ENCODE measurements at places on chromosomes 16 and 17. TPM values are rescaled to one million over a fixed set of nuclear protein-coding genes. Genes with fewer than 3 reads are reported as not detected.

The KRT31 gene
- total RNA-seq: not detected

The CDH1 gene
- total RNA-seq: 0.69 TPM

- H3K4me3 ChIP-seq: no peak overlapping the region
- H3K36me3 ChIP-seq: no peaks in the 10 kb centered on the region
- H3K27ac ChIP-seq: no peak overlapping the region
- H3K4me1 ChIP-seq: no peaks in the 10 kb centered on the region
- DNase-seq: no peak
These were observed 43.1 kb upstream of the MYH10 start for GRCh38 chr17:8673612-8674011.

The SLFN14 gene
- total RNA-seq: not detected

The CHST5 gene
- total RNA-seq: not detected

- peaks cover 47% of the 10 kb centered on the region for H3K4me1 ChIP-seq
- H3K27me3 ChIP-seq: no peaks in the 10 kb centered on the region
- peak overlapping the region; percentile 30 for H3K4me3 ChIP-seq
- H3K27ac ChIP-seq: peak overlapping the region; percentile 32
- DNase-seq: no peak
These were observed 100.5 kb downstream of the MSI2 start for GRCh38 chr17:57356719-57357391.

GRCh38 chr17:66944351-66945146 is 20.0 kb upstream of the CACNG4 start:
- no peak overlapping the region for H3K4me3 ChIP-seq
- H3K36me3 ChIP-seq: no peaks in the 10 kb centered on the region
- no peak overlapping the region for H3K27ac ChIP-seq
- no peak for DNase-seq

DNA sequence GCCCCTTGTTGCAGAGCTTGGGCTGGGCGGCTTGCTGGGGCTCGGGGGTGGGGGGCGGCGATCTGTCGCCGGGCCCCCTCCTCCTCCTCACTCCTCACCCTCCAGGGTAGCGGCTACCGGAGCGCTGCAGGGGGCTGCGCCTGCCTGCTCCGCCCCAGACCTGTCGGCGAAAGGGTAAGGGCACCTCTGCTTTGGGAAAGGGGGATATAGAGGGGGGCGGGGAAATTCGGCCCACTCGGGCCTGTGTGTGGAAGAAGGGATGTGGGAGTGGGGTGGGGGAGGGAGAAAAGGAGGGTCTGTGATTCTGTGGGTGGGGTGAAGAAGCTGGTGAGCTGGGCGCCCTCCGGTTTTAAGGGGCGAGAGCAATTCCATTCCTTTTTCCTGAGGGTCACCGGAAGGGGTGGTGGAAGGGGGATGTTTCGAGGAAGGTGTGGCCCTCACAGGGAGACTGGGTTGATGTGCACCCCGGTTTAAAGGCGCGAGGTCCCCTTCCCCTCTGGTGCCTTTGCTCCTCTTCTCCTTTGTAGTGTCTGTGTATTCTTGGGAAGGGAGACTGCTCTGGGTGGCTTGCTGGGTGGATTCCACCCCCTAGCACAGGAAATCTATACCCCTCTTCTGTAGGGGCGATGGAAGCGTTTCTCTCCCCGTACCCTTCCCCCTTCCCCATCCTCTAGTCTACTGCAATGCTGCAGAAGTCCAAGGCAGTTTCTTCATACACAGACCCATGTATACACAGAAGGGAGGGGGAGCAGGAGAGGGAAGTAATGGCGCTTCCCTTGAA is 878 bp downstream of the TAOK1 start:
- peak; percentile 10 for DNase-seq
- peaks cover 21% of the 10 kb centered on the region for H3K36me3 ChIP-seq
- peak overlapping the region; percentile 94 for H3K27ac ChIP-seq
- peak overlapping the region; percentile 95 for H3K4me3 ChIP-seq
- H3K4me1 ChIP-seq: peaks cover 39% of the 10 kb centered on the region
- no peaks in the 10 kb centered on the region for H3K27me3 ChIP-seq

DNA sequence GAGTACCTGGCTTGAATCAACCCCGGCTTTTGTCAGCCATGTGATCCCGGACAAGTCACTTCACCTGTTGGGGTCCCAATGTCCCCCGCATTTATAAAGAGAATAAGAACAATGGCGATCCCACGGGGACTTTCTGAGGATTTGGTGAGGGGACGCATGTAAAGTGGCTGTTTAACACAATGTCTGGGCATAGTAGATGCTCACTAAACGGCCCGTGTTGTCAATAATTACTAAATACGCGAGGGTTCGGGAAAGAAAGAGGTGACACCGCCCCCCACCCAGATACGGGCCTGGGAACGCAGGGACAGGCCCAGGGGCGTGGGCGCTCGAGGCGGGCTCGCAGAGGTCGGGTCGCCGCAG is 1.8 kb downstream of the SYNGR3 start:
- peaks cover 21% of the 10 kb centered on the region for H3K27me3 ChIP-seq
- peaks cover 3% of the 10 kb centered on the region for H3K36me3 ChIP-seq
- peak overlapping the region; percentile 80 for H3K27ac ChIP-seq
- no peak for DNase-seq
- H3K4me3 ChIP-seq: peak overlapping the region; percentile 61

- no peak overlapping the region for H3K4me3 ChIP-seq
- no peaks in the 10 kb centered on the region for H3K36me3 ChIP-seq
- no peak for DNase-seq
- peaks cover 9% of the 10 kb centered on the region for H3K27me3 ChIP-seq
- H3K27ac ChIP-seq: no peak overlapping the region
These were observed 392.0 kb upstream of the DYNLRB2 start for GRCh38 chr16:80148826-80149225.

The ACSM5 gene
- not detected for total RNA-seq

The CYGB gene
- not detected for total RNA-seq

GRCh38 chr16:28974007-28974436 is 556 bp upstream of the SPNS1 start:
- H3K27me3 ChIP-seq: no peaks in the 10 kb centered on the region
- H3K36me3 ChIP-seq: peaks cover 11% of the 10 kb centered on the region
- H3K4me1 ChIP-seq: peaks cover 39% of the 10 kb centered on the region
- H3K4me3 ChIP-seq: peak overlapping the region; percentile 99
- peak overlapping the region; percentile 95 for H3K27ac ChIP-seq

The HOXB7 gene
- 0.25 TPM for total RNA-seq

DNA sequence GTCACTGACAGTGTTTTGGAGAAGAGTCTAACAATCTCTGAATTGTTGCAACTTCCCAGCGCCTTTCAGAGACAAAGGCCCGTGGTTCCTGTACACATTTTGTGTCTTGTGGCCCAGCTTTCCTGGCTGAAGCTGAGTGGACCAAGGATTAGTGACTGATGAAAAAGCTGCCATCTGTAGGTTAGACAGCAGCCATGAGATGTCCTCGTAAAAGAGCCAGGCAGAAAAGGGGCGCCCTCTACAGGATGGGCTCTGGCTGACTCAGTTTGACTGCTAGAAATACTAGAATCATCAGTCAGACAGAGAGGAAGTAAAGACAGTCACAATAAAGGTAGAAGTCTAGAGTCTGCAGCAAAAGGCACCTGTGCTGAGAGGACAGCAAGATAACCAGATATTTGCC is 26.5 kb upstream of the NF1 start:
- H3K27me3 ChIP-seq: peaks cover 1% of the 10 kb centered on the region
- no peak overlapping the region for H3K27ac ChIP-seq
- H3K36me3 ChIP-seq: no peaks in the 10 kb centered on the region
- no peaks in the 10 kb centered on the region for H3K4me1 ChIP-seq

- H3K27me3 ChIP-seq: peaks cover 4% of the 10 kb centered on the region
- H3K4me3 ChIP-seq: no peak overlapping the region
- no peak for DNase-seq
- H3K36me3 ChIP-seq: no peaks in the 10 kb centered on the region
- H3K27ac ChIP-seq: no peak overlapping the region
- H3K4me1 ChIP-seq: no peaks in the 10 kb centered on the region
These were observed 116.3 kb downstream of the MAF start for GRCh38 chr16:79484237-79484636.

DNA sequence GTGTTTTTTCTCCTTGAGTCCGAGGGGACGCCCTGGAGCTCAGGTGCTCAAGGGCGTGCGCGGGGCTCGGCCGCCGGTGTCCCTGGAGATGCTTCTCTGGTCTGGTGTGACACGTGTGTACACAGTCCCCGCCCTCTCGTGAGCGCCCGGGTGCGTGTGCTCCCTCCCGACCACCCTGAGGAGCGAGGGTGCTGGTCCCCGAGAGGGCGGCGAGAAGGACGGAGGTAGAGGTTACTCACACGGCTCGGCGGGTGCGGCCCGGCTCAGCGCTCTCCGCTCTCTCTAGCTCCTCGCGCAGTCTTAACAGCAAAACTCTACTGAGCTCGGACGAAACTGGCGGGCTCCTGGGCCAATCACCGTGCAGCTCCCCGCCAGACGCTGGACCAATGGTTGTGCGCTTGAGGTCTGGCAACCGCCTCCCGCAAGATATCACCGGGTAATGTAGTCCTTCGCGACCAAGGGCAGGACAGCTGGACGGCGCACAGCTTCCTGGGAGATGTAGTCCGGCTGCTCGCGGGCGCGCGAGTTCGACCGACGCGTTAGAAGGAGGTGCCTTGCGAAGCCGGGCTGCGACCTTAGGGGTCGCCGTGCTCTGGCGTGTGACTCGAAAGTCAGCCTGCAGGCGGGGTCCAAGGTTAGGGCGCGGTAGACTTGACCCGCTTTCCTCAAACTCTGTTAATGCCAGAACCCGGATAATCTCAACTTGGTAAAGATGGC is at the start of gene SLC25A19:
Gene SLC25A19, minus strand, starts transcription at position 319 of the 717 bp plus-strand sequence. CDS start 2,669 bp downstream, outside the sequence.
- DNase-seq: peak; percentile 99
- peaks cover 10% of the 10 kb centered on the region for H3K36me3 ChIP-seq
- H3K27me3 ChIP-seq: no peaks in the 10 kb centered on the region
- peak within 1 kb of the TSS; percentile 100 for H3K27ac ChIP-seq
- H3K4me3 ChIP-seq: peak within 1 kb of the TSS; percentile 98

Data from activated CD4-positive, alpha-beta T cell treated with anti-CD3 and anti-CD28 coated beads, Interleukin-2, amount 10 ng/mL, durations not matched to agents 7 days and 5 days (primary cell).